Right hindlimb (tissue), 1 donor: ENCODE measurements at places on chromosomes 7 and 10.

DNA sequence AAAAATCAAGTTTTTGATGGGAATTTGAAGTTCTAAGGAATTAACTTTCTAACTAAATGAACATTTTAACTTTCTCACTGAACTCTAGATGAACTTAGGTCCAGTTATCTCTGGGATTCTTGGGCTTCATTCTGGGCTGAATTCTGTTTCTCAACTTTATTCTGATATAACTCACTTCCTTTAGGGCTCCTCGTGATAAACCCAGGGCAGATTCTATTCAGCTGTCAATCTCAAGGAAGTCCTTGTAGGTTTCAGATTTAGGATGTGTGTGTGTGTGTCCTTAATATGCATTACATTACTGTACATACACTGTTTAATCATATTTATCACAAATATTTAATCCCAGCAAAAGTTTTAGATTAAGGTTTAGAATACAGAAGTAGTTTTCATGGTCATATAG is 344.3 kb downstream of the GATA3 start:
- DNase-seq, result no peak

DNA sequence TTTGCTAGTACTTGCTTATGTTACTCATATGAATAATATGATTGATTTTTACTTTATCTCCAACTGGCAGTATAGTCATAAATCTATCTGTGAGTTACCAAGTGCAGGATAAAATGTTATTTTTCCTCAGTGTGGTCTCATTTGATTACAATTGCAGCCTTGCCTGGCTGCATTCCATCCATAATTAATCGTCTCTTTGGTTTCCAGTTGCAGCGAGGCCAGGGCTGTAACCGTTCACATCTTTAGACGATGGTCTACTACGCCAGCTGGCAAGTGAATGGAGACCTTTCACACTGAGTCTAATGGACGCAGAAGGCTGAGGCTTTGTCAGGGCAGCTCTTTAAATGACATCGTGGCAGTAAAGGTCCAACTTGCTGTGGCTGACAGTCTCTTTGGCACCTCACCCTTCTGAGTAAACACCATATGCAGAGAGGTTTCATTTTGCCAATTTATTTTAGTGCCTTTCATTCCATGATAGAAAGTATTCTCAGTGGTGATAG is 84.0 kb downstream of the ARL4A start:
- peak; percentile 82 for DNase-seq

DNA sequence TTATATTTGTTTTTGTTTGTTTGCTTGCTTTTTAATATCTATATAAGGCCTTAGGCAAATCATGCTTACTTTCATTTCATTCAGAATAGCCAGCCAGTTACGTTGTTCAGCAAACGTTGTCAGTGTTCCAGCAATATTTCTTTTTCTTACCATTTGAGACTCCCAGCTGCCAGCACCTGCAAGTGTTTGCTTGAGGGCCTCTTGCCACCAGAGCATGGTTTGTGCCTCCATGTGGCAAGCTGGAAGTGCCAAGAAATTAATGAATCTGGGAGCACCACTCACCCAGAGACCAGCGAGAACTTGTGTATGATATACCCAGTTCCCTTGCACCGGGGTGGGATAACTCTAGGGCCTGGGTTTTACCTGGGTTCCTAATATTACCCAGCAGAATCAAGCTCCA is 177.1 kb upstream of the CSTF2T start:
- no peak for DNase-seq

DNA sequence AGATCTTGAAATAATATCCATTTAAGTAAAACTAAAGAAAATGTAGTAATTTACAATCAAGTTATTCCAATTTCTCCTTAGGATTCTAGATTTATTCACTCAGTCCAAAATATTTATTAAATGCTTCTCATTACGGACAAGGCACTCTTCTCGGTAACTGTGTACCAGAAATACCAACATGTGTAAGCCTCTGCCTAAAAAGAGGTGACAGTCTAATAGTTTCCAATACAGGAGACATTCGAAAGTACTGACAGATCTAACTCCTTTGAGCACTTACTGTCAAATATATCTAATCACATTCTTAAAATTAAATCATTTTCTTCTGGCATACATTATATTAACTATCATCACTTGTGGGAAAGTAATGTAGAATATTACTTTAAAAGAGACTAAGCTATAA is 26.9 kb downstream of the TMEM168 start:
- no peak for DNase-seq

DNA sequence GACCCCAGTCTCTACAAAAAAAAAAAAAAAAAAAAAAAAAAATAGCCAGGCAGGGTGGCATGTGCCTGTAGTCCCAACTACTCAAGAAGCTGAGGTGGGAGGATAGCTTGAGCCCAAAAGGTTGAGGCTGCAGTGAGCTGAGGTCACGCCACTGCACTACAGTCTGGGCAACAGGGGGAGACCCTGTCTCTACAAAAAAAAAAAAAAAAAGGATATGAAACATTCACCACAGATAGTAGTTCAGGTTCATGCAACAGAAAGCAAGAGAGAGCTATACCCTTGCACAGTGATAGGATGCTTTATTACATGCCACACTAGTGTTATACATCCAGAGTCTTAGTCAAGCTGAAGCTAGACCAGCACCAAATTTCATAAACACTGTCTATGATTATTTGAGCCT is 148.4 kb upstream of the KAT6B start:
- DNase-seq, result no peak

- no peak for DNase-seq
Observed at GRCh38 chr7:123433665-123434064, 100.7 kb downstream of the IQUB start.

GRCh38 chr7:158534598-158534997 is 53.0 kb downstream of the PTPRN2 start:
- DNase-seq, result no peak

GRCh38 chr10:102090772-102091171 is 25.6 kb downstream of the HPS6 start:
- DNase-seq, result no peak

GRCh38 chr7:19101472-19101871 is 16.0 kb downstream of the TWIST1 start:
- no peak for DNase-seq

- DNase-seq, result peak; percentile 64
Observed at GRCh38 chr10:110651044-110651958, 7.2 kb downstream of the RBM20 start.

DNA sequence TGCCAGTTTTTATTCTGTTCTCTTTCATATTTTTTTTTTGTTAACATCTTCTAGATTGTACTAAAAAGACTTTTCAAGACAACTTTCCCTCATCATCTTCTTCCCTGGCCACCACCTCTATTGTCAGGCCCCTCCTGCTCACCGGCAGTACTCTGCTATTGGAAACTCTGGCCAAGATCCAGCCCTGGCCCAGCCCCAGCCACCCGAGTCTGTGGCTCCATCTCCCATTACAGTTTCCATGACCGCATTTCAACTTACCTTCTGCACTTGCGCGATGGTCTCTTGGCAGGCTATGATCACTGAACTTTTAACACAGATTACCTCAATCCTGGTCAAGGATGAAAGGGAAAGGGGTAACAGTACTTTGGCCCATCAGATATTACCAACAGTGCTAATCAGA is 137.7 kb upstream of the POM121L12 start:
- peak; percentile 68 for DNase-seq

DNA sequence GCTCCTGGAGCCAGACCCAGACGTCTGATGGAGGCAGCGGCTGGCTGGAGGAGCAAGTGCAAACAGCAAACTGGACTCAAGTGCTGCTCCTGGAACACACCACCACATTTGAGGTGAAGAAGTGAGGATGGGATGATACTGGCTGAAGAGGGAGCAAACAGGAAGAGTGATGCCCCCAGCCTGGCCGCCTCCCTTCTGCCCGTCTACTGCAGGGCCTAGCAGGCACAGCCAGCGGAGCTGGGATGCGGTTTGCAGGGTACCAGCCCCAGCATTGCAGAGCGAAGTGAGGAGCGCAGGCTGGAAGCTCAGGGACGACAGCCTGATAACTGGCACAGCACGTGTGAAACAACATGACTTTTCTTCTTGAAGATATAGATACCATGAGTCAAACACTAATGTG is 111.8 kb upstream of the ZNF32 start:
- DNase-seq, result no peak

DNA sequence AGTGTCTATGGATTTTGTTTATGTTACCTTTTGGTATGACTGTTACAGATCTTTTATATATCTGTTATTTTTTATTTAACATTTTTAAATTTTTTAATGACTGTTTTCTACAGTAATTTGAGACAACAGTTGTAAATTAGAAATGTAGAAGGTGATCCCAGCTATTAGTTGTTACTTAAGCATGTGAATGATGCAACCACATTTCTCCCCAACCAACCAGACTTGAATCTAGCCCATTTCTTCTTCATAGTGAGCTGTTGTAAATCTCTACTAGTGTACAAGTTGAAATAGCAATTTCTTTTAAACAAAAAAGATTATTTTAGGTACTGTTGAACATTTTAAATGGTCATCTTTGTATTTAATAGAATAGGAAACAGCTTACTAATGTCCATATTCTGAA is 18.0 kb downstream of the TMEM106B start:
- DNase-seq, result no peak

- DNase-seq, result no peak
Observed at GRCh38 chr10:79585870-79586527, 24.7 kb upstream of the SFTPA1 start.

GRCh38 chr10:23419655-23420329 is 19.1 kb upstream of the OTUD1 start:
- DNase-seq, result no peak

DNA sequence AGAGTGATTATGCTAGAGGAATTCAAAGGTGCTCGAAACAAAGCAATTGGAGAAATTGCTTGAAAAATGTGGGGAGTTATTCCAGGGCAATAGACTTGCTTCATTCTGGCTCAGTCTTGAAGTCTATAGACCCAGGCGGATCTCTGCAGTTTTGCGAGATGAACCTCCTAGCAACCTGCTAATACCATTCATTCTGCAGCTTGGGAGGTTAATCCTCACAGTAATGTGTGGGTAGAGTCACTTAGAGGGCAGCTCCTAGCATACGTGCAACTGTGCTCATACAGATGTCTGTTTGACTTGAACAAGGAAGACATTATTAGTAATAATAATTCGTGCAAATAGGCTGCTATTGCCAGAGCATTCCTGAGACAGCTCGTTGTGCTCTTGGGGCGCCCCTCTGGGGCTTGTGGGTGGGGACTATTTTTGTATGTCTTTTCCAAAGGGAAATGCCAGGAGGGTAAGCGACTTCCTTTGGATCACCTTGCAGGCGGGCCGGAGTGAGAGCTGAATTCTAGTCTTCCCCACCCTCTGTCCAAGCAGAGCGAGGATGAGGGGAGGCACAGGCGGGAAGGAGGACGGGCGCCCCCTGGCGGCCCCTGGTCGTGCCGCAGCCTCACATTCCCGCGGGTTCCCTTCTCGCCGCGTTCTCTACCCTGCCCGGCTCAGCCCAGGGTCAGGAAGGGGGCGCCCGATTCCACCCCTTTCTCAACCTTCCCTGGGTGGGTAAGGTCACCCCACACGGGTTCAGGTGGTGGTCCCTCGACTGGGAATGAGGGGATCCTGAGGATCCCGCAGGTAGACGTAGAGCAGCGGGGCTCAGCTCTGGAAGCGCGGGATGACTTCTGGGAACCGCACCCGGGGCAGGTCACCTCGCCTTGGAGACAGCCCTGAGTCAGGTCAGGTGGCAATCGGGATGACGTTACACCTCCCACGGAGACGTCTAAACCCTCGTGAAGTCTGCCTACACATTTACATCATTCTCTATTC is 241.5 kb downstream of the PHTF2 start:
- DNase-seq, result no peak

GRCh38 chr10:61112771-61113170 is 168.8 kb upstream of the RHOBTB1 start:
- no peak for DNase-seq

DNA sequence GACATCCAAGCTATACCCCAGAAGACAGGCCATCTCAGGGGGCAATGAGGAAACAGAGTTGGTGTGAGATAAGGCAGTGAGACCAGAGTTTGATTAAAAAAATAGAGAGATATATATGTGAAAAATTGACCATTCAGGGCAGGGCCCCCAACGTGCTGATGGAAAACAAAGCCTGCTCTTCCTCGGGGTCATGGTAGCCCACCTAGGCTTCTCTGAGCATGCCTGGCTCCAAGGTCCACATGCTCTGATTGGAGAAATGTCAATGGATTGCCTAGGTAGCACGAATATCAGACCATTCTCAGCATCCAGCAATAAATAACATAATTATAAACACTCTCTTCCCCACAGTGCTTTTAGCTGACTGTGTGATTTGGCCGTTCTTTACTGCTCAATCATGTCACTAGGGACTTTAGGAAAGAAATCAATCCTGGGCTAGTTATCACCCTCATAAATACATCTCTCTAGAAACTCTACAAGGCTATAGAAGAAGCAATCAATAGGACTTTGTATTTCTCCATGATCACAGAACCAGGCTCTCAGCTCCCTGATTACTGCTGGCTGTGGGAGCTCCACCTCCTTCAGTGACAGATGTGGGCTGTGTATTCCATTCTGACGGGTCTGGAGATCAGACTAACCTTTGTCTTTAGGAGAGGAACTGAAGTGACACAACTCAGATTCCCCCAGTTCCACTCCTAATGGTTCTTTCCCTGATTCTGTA is 766.4 kb downstream of the GRID1 start:
- no peak for DNase-seq

DNA sequence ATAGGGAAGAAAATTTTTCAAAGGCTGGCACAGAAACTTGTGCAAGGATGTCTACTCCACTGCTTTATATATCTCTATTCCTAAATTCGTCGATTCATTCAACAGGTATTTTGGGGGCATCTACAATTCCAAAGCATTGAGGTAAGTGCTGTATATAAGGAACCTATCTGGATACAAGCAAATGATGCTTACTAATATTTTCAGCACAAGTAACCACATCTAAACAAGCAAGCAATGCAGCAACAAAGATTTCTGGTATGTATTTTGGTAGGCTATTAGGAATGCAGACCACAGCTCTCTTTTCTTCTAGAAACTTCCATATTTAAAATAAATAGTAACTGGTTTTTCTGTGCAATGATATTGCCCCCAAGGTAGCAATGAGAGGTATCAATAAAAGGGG is 183.9 kb downstream of the SGMS1 start:
- DNase-seq, result no peak

DNA sequence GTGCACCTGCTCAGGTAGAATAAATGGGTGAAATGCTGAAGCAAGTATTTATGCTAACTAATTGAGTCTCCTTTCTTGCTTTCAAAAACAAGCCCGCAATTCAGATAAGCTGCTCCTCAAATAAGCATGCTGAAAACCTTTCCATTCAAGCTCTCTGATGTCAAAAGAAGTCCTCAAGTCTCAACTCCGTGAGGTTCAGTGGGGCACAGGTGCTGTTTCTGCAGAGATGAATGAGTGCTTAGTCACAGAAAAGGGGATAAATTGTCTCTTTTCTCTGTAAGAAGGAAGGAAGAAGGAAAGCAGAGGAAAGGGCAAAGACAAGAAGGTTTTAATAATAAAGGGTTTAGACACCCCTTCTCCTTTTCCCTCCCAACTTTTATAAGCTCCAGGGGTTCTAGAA is 229.8 kb upstream of the NPY start:
- no peak for DNase-seq

GRCh38 chr7:135942614-135943013 is 34.5 kb downstream of the MTPN start:
- no peak for DNase-seq

GRCh38 chr7:130096243-130096827 is 26.0 kb downstream of the KLHDC10 start:
- DNase-seq, result no peak
